Ureter (tissue), 1 donor: ENCODE measurements at places on chromosomes 1 and 21.

- DNase-seq = no peak
These were observed 16.5 kb downstream of the VSIG8 start for GRCh38 chr1:159845751-159846629.

DNA sequence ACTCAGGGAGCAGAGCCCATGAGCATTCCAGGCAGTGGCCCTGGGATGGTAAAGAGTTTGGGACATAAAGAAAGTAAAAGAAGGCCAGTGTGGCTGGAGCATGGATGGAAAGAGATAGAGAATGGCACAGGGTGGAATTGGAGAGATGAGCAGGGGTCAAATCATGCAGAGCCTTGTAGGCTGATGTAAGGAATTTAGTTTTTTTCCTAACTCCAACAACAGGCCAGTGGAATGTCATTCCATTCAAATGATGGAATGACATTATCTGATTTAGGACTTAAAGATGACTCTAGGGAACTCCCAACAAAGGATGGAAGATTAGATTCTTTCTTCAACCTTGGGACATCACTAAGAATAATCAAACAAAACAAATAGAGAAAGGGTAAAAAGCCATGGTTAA, 12.8 kb upstream of the S100A2 start:
- no peak for DNase-seq

DNA sequence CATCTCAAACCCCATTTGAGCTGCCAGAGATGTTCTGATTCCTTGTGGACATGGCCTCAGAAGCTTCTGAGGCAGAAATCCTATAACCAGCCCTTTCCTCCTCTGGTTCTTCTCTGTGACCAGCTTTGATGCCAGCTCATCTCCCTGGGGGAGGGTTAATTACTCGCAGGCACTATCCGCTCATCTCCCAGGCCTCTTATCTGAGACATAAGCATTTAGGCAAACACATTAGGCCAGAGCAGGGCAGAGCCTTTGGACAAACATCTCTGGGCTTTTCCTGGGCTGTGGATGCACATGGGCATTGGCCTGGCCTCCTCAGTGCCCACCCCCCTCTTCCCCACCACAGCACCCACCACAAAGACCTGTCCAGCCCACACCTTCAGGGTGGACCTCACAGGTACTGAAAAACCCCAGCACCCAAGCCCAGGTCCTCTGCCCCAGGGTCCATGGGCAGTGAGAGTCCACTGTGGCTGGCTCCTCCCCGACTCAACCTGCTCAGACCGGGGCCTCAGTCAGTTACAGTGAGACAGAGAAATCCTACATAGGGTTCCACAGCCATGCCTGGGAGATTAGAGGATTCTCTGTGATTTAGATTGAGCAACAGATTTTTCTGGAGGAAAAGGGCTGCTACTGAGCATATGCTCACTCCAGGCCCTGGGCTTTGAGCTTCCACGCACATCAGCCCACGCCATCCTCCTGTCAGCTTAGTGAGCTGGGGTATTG, 26.9 kb downstream of the IGSF21 start:
- no peak for DNase-seq

DNA sequence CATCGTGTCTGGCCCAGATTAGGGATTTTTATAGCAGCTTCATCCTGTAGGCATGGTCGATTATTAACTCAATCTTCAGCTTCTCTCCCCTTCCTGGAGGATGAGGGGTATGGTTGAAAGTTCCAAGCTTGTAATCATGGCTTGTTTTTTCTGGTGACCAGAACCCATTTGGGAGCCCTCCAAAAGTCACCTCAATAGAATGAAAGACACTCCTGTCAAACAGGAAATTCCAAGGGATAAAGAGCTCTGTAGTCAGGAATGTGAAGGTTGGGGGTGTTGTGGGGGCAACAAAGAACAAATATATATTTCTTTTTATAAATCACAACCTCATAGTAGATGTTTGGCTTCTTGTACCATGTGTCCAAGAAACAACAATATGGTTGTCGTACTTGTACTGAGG, 212.7 kb upstream of the ESRRG start:
- no peak for DNase-seq

DNA sequence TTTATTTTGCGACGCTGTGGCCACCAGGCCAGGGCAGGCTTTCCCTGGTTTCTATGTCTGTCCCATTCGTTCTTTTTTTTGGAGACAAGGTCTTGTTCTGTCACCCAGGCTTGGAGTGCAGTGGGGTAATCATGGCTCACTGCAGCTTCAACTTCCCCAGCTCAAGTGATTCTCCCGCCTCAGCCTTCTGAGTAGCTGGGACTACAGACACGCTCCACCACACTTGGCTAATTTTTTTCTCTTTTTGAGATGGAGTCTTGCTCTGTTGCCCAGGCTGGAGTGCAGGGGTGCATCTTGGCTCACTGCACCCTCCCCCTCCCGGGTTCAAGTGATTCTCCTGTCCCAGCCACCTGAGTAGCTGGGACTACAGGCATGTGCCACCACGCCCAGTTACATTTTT, 43.4 kb upstream of the WNT4 start:
- DNase-seq = no peak

GRCh38 chr1:64765012-64765411, 20.1 kb downstream of the RAVER2 start:
- DNase-seq = no peak
